Spinal cord (tissue), 10 donors: ENCODE measurements at places on chromosomes 6 and 20. TPM values are rescaled to one million over a fixed set of nuclear protein-coding genes. Genes with fewer than 3 reads are reported as not detected.

Gene DDX39B
- 404 TPM for total RNA-seq

Gene PTCRA
- 0.50 TPM for total RNA-seq

Gene RFX6
- total RNA-seq, result not detected

Gene SLC22A16
- 0.66 TPM for total RNA-seq

Gene MAP1LC3A
- 61.6 TPM for total RNA-seq

Gene CD93
- 54.5 TPM for total RNA-seq

Gene CTNNBL1
- total RNA-seq, result 35.5 TPM

Gene HSPA12B
- total RNA-seq, result 4.1 TPM

Gene DNAH8
- 0.10 TPM for total RNA-seq

Gene OR2J3
- total RNA-seq, result 0.11 TPM

Gene ZC3H12D
- total RNA-seq, result 0.72 TPM

Gene ASIP
- total RNA-seq, result 3.5 TPM

Gene CYP39A1
- total RNA-seq, result 8.6 TPM

Gene KCNB1
- 46.7 TPM for total RNA-seq

Gene COL9A3
- total RNA-seq, result 151 TPM

Gene TRERF1
- 6.0 TPM for total RNA-seq

Gene SUMO4
- 5.8 TPM for total RNA-seq

- DNase-seq, result no peak
Measured at GRCh38 chr6:15249371-15250019, 3.6 kb downstream of the JARID2 start.

GRCh38 chr6:147585256-147585655 is 76.8 kb downstream of the SAMD5 start:
- DNase-seq, result no peak

DNA sequence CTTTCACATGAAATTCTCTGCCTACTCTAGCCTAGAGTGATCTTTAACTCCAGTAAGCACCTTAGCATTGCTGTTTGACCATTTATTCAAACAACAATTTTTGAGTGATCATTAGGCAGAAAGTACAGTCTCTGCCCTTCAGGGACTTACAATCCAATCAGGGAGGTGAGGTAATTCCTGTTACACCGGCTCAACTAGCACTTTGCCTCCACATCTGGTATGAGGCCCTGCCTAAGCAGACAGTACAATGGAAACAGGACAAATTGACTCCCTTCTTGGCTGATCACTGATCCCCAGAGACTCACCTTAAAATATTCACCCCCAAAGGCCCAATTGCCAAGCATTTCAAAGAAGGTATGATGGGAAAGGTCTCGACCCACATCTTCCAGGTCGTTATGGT is 1.4 kb downstream of the AARS2 start:
- DNase-seq, result no peak

DNA sequence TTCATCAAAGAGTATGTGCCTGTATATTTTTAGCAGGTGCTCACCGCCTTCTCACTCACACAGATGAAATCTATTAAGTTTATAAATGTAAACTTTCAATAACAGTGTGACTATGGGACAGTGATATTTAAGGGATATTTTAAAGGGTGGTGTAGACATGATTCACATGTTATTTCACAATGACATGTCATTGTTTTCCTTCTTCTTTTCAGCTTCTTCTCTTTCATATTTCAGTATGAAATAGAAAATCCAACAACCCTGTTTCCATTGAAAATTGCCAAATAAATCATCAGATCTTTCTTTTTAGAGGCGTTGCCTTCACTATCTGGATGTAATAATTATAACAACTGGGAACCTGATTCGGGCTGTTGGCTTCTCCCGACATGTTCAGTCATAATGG is 54.8 kb downstream of the PFDN4 start:
- DNase-seq, result no peak

GRCh38 chr6:50030777-50031562 is 9.2 kb upstream of the DEFB110 start:
- DNase-seq, result no peak

- no peak for DNase-seq
Measured at GRCh38 chr6:52087498-52087999, at the start of gene PKHD1. PKHD1 (minus strand) TSS chr6:52087613; CDS start chr6:52084933, 2,680 bp downstream.

DNA sequence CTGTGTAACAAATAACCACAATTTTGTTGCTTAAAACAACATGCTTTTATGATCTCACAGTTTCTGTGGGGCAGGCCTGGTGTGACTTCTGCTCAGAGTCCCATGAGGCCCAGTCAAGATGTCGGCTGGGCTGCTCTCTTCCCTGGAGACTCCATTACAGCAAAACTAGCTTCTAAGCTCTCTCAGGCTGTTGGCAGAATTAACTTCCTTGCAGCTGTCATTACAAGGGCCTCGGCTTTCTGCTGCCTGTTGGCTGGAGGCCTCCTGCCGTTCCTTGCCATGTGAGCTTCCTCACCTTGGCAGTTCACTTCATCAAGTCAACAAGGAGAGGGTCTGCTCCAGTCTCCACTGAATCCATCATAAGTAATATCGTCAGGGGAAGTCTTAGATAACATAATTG is 659.2 kb downstream of the PRKN start:
- no peak for DNase-seq

DNA sequence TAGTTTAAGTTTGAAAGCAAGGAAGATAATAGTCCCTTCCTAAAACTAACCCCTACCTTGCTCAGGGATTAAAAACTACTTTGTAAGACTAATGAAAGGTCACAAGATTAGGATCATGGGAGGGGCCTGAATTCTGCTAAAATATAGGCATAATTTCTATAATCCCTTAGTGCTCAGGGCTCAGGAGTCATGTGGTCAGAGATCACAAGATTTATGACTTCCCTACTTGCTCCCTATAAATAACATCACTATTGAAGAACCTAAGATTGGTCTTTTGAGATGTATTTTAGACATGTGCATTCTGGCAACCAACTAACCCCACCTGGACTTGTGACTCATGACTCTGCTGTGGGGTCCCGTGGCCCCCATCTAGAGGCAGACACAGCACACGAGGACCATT is 81.1 kb downstream of the STMND1 start:
- no peak for DNase-seq

GRCh38 chr20:9565910-9566550 is 51.6 kb downstream of the LAMP5 start:
- DNase-seq, result no peak

- no peak for DNase-seq
Measured at GRCh38 chr6:51949526-51949925, 137.9 kb downstream of the PKHD1 start.

DNA sequence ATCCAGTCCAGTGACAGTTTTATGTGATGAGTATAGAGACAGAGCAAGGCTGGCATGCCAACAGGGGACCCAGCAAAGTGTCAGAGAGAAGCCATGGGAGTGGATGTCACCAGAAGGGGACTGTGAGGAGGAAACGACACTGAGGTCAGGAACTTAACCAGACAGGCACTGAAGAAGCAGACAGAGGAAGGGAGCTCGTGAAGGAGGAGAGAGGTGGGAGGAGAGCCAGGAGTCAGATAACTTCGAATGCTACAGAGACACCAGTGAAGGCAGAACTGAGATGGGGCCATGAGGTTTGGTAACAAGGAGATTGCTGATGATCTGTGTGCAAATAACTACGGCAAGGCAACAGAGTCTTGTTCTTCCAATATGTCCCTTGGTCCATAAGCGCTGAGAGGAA is 211.1 kb upstream of the FOXA2 start:
- no peak for DNase-seq

GRCh38 chr20:43984587-43984986 is 69.9 kb downstream of the TOX2 start:
- no peak for DNase-seq

DNA sequence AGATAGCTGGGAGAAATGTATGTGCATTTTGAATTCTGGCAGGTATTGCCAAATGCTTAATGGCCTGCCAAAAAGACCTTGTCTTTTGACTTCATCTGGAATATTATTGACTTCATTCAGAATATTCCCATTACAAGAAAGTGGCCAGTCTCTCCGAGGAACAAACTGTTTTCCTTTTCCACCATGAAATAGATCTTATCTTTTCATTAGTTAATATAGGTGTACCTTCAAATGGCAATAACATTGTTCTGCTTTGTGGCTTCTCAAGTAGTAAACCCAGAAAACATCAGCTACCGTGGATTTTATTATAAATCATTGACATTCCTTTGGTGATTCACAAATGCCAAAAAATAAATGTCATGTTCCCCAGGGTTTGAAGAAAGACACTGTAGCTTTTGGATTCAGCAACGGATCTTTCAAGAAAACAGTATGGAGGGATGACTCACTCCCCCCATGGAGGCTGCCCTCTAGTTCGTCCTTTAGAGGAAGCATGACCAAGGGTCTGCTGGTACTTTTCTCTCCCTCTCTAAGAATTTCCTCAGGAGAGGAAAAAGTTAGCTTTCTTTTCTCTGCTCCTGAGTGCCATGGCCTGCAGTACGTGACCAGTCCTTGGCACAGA is 1.1 kb upstream of the RNF182 start:
- no peak for DNase-seq

DNA sequence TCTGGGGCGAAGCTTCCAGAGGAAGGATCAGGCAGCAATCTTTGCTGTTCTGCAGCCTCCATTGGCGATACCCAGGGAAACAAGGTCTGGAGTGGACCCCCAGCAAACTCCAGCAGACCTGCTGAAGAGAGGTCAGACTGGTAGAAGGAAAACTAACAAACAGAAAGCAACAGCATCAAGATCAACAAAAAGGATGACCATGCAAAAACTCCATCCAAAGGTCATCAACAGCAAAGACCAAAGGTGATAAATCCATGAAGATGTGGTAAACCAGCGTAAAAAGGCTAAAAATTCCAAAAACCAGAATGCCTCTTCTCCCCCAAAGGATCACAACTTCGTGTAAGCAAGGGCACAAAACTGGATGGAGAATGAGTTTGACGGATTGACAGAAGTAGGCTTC is 252.8 kb downstream of the PHF3 start:
- no peak for DNase-seq

DNA sequence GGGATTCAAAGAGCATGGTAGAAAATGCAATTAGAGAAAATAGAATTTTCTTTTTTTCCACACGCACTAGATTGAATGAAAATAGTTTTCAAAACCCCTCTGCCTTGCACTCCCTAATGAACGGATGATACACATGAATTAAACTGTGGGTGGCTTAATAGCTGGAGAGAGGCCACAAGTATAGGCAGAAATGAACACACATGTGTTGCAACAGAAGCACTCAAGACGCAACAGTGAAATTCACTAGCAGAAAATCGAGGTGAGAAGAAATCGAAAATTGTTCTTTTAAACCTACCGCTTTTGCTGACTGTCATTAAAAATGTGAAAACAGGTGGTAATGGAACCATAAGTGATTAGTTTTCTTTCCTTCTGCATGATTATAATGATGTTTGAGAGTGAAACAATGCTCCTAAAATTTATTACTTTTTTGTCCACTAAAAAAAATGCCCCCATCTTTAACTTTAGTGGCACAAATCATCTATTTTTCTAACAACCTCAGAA is 80.1 kb upstream of the SHLD1 start:
- no peak for DNase-seq

DNA sequence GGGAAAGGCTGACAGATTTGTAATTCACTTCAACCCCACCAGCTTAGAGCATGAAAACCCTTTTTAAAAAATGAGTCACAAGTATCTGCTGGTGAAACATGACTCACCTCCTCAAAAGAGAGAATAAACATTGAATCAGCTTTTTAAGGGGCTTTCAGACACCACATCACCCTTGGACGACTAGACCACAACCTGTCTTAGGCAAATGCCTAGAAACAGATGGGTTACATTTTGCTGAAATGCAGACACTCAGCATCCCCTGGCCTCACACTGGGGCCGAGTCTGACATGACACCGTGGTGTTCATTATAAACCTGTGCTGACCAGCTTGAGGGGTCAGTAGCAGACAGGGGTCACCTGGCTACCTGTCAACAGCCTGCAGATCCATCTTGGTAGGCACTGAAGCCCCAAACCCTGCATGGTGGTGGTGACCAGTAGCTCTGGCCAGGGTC is 175.3 kb upstream of the CST7 start:
- DNase-seq, result no peak

GRCh38 chr6:157620944-157621343 is 202.1 kb upstream of the SNX9 start:
- no peak for DNase-seq

GRCh38 chr6:158972241-158973233 is 27.5 kb downstream of the RSPH3 start:
- DNase-seq, result peak; percentile 52

- DNase-seq, result no peak
Measured at GRCh38 chr20:63686492-63687321, 9.7 kb upstream of the TNFRSF6B start.

GRCh38 chr6:168333491-168333890 is 13.9 kb upstream of the DACT2 start:
- DNase-seq, result no peak

GRCh38 chr6:69026715-69027114 is 391.6 kb downstream of the ADGRB3 start:
- DNase-seq, result no peak

DNA sequence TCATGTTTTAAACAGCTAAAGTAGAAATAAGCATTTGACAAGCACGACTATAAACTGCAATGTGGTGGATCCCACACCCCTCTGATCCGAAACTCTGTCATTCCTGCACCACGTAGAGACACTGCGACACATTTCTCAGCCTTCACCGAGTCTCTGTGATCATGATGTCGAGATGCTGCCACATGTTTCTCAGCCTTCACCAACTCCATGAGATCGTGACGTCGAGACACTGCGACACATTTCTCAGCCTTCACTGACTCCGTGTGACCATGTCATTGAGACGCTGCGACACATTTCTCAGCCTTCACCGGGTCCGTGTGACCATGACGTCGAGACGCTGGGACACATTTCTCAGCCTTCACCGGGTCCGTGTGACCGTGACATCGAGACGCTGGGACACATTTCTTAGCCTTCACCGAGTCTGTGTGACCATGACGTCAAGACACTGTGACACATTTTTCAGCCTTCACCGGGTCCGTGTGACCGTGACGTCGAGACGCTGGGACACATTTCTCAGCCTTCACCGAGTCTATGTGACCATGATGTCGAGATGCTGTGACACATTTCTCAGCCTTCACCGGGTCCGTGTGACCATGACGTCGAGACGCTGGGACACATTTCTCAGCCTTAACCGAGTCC is 143.0 kb downstream of the TTLL2 start:
- no peak for DNase-seq

DNA sequence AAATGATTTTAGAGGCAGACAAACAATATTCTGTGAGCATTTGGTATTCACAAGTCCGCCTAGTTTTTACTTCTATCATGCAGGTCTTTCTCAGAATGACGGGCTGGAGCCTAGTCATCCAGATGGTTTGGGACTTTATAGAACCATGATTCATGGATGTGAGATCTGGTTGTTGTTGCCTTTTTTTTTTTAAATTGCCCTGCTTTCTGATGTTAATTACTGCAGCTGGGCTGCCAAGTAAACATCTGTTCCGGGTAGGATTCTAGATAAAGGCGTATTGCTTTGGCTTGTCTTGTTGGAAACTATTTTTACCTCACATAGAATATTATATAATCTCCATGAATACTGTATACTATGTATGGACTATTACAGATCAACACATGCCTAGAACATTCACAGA is 58.1 kb downstream of the RNF217 start:
- peak; percentile 63 for DNase-seq

- no peak for DNase-seq
Measured at GRCh38 chr6:128597956-128598355, 77.6 kb upstream of the PTPRK start.

GRCh38 chr20:12617076-12617475 is 391.7 kb upstream of the SPTLC3 start:
- DNase-seq, result no peak

GRCh38 chr20:38418509-38419204 is 16.5 kb downstream of the SNHG17 start:
- no peak for DNase-seq
